Foreskin fibroblast (primary cell): ENCODE measurements at places on chromosomes 6 and 20.
A peak's percentile ranks its signal among the peaks of the same experiment; 100 is the strongest.

- peak; percentile 20 for DNase-seq
Observed at GRCh38 chr20:59751075-59751711, 146.9 kb downstream of the PHACTR3 start.

DNA sequence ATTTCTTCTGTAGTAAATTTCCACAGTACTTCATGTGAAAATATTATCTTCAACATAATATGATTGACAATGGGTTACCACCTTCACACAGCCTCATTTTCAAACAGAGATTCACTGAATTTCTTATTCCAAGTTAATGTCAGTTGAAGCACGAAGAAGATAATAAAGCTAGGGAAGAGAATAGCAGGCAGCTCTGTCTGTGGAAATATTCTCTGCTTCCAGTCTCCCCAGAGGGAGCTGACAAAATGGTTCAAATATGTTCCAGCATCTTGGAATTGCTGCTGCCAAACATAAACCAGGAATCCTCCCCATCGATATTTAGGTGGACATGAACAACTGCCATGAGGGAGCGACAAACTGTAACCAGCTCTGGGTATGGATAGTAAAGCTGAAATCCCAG lies 224.8 kb downstream of the GJA1 start:
- no peak for DNase-seq

DNA sequence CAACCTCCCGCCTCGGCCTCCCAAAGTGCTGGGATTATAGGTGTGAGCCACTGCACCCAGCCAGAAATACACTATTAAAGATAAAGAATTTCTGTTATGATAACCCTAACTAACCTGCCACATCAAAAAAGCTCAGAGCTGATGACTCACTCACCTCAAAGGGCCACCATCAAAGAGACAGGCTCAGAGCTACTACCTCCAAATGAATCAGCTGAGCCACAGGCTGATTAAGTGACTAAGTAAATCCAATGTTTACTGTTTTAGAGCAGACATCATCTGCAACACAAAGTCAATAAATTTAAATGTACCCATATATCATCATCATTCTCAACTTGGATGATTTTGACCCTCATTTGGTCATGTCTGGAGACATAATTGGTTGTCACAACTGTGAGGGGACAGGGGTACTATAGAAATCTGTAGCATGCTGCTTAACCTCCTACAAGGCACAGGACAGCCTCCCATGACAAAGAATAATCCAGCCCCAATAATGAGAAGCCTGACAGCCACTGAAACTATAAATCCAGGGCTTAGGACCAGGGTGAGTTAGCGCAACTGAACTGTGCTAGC lies 106.5 kb downstream of the ATP9A start:
- peak; percentile 75 for DNase-seq

DNA sequence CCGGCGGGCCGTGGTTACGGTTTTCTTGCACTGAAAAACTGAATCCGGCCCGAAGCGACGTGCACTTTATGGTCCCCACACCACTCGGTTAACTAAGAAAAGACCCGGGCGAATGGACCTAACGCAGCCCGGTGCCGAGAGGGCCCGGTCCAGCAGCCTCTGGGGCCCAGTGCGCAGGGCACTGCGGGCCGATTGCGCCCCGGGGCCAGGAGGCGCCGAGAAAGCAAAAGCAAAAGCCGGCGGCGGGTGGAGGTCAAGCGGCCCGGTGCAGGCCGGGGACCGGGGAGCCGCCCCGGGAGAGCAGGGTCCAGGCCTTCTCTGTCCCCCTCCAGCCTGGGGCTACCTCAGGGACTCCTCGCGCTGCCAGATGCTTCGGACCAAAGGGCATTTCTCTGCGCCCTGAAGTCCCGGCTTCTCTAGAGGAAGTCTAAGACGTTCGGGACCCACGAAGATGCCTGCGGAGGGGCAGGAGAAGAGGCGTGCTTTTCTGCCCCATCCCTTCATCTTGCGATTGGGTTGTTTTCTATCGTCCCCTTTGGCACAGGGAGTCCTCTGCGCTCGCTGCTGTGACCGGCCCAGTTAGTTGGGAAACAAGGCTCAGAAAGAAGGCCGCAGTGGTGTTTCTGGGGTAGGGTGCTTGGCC lies 4.4 kb downstream of the FOXF2 start:
- DNase-seq = peak; percentile 52

- no peak for DNase-seq
Observed at GRCh38 chr6:125679128-125679527, 70.3 kb upstream of the HEY2 start.

- no peak for DNase-seq
Observed at GRCh38 chr20:38133680-38134426, 31.2 kb downstream of the TGM2 start.

- DNase-seq = no peak
Observed at GRCh38 chr6:90080876-90081481, 186.7 kb downstream of the GJA10 start.

DNA sequence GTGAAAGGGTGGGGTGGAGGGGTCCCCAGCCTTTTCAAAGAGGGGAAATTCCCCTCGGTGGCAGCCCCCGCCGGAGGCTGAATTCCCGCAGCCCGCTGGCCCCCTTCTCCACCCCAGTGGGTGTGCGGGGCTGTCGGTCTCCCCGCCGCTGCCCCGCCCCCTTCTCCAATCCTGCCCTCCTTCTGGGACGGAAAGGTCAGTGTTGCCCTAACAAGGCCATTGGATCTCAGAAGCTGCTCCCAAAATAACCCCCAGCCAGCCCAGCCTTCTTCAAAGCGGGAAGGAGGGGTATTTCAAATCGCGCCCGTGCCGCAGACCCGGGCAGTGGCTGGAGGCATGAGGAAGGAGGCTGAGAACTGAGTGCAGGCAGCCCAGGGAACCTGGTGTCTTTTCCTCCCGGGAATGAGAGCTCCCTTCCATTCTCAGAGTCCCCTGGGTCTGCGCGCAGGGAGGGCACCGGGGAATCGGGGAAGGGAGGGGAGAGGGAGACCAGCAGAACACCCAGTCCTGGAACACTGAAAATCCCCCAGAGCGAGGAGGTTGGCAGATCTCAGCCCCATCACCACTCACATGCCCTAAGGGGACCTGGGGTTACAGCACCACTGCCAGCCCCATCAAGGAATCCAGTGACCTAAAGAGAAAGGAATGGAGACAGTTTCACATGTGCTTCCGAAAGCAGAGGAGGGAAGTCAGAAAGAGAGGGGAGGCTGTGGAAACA lies at the start of gene JPH2:
Gene JPH2, minus strand, starts transcription at position 135 of the 718 bp plus-strand sequence. CDS start 483 bp downstream, outside the sequence.
- peak; percentile 88 for DNase-seq

DNA sequence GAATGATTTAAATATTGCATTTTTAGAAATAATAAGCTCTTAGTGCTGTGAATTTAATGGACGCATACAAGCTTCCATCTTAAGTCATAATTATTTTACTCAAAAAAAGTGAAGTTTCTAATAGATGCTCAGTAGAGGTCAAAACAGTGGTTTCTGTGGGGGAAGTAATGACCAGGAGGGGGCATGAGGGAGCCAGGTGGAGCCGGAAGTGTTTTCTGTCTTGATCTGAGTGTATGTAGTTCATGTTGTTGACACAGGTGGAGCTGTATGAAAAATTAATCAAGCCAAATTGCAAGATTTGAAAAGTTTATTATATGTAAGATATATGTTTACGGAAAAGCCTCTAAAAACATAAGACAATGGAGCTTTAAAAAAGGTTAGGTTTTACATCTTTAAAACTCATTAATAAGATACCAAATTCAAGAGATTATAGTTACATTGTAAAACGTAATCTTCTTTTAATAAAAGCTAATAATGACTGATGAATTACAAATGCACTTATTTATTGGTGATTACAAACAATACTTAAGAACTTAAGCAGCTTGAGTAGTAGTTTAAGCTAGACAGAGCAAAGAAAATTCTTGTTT lies 68.0 kb downstream of the PLAGL1 start:
- DNase-seq = peak; percentile 53

DNA sequence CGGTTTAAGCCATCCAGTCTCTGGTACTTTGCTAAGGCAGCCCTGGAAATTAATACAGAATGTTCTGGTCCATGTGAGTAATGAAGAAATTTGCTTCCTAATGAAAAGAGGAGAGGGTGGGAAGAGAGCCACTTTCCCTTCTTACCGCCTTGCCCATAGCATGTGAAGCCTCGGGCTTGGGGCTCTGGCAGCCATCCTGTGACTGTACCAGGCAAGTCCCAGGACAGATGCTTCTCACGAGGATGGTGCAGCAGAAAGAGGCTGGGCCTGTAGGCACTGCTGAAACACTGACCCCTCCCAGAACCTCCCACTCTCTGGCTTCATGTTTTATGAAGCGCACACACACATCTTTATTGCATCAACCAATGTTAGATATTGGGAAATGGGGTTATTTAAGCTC lies 74.8 kb downstream of the IYD start:
- DNase-seq = no peak

GRCh38 chr6:118319416-118319815 lies 228.7 kb upstream of the PLN start:
- DNase-seq = no peak

DNA sequence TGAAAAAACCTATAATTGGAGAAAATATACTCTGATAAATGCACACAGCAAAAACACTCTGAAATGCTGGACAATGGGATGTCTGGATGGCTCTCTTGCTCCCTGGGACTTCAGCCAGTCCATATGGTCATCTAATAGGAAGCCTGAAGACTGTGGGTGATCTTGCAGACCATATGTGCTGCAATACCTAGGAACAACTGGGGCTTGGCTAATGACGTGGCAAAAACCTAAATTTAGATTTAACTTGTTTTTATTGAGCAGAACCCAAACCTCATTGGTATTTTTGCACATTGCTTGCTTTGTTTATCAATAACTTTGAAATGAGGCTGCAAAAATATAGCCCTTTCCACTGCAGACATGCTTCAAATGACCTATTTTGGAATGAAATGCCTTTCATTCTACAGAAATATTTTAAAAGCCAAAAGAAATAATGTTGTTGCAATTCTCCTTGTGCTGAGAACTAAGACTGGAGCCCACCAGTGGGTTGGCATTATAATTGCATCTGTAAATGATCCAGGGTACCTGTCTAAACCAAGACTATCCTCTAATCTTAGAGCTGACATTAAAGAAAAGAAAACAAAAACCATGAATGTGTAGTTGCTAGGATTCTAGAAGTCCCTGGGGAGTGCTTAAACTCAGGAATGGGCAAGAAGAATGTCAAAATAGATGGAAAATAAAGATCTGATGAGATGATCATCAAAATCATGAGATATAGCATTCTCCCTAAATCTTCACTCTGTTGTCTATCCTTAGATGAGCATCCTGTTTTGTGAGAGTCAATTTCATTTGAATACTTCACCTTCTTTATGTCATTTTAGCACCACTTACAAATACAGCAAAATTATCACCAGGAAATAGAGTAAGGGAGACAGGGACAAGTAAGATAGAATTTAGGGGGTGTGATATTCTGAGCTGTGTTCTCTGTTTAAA lies 152.1 kb upstream of the RIMS1 start:
- no peak for DNase-seq

GRCh38 chr6:90072501-90072900 lies 178.2 kb downstream of the GJA10 start:
- DNase-seq = no peak

- peak; percentile 36 for DNase-seq
Observed at GRCh38 chr20:58693226-58694006, 816 bp downstream of the NPEPL1 start.

GRCh38 chr20:20611167-20611566 lies 101.3 kb downstream of the RALGAPA2 start:
- peak; percentile 4 for DNase-seq

GRCh38 chr6:161727083-161727833 lies 453.4 kb upstream of the AGPAT4 start:
- no peak for DNase-seq

GRCh38 chr20:35216541-35216940 lies 9.9 kb upstream of the MMP24 start:
- DNase-seq = no peak

GRCh38 chr6:41277605-41278004 lies 8.9 kb downstream of the TREM1 start:
- DNase-seq = no peak

DNA sequence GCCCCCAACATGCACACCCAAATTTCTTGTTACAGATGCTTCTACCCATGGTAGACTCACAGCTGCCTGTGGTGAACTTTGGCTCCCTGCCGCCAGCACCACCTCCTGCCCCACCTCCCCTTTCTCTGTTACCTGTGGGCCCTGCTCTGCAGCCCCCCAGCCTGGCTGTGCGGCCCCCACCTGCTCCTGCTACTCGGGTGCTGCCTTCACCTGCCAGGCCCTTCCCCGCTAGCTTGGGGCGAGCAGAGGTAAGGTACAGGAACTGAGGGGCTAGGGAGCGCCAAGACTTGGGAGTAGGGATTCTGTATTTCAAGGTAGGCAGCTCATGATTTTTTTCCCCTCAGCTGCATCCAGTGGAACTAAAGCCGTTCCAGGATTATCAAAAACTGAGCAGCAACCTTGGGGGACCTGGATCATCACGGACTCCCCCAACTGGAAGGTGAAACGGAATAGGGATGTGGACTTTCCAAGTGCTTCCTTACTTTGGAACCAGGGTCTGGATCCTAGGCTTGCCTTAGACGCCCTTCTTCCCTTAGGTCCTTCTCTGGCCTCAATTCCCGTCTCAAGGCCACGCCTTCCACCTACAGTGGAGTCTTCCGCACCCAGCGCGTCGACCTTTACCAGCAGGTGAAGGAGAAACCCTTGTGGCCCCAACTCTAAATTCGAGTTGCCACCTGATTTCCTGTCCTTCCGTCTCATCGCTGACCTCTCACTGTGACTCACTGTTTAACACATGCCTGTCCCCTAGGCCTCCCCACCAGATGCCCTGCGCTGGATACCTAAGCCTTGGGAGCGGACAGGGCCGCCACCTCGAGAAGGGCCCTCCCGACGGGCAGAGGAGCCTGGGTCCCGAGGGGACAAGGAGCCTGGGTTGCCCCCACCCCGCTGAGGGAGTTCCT lies 15.5 kb downstream of the BAG6 start:
- DNase-seq = no peak

DNA sequence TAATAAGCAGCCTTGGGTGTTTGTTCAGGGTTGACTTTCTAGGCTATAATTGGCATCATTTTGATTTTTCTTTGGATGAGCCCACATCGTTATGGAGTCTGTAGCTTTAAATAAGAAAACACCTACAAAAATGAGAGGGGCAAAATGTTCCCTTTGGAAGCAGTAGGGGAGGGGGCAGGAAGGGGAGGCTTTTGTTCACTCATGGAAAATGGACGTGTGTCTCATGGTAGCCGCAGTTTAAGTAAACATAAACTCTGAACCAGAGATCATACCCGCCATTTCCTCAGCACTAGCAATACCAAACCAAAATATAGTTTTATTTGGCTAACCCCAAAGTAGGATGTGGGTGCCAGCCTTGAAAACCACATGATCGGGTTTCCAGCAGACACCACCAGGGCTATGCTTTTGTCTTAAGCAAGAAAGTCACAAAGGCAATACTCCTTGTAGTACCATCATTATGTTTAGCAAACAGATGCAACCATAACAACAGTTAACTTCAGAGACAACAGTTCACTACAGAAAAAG lies 572.5 kb upstream of the JAG1 start:
- no peak for DNase-seq

- no peak for DNase-seq
Observed at GRCh38 chr6:41584668-41585205, 38.6 kb downstream of the FOXP4 start.

- DNase-seq = peak; percentile 56
Observed at GRCh38 chr6:158962371-158962770, 37.6 kb downstream of the RSPH3 start.

GRCh38 chr6:28586324-28586723 lies 60.6 kb downstream of the GPX5 start:
- no peak for DNase-seq

- peak; percentile 71 for DNase-seq
Observed at GRCh38 chr20:63740070-63740626, 572 bp downstream of the SLC2A4RG start.
